NCI-H460 (cell line): ENCODE measurements at places on chromosomes 5 and 9.

DNA sequence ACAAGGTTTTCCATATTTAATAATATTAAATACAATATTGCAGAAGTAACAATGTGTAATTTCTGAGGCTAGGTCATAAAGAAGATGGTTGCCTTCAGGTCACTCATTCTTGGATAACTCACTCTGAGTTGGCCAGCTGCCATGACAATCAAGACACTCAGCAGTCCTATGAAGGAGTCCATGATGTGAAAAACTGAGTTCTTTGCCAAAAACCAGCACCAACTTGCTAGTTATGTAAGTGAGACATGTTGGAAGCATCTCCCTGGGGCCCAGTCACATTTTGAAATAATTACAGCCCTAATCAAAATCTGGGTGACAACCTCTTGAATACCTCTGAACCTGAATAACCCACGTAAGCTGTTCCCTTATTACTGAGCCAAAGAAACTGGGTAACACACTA is 453.2 kb downstream of the CDH18 start:
- no peak for DNase-seq

GRCh38 chr5:93674866-93675459 is 66.4 kb downstream of the POU5F2 start:
- no peak for DNase-seq

DNA sequence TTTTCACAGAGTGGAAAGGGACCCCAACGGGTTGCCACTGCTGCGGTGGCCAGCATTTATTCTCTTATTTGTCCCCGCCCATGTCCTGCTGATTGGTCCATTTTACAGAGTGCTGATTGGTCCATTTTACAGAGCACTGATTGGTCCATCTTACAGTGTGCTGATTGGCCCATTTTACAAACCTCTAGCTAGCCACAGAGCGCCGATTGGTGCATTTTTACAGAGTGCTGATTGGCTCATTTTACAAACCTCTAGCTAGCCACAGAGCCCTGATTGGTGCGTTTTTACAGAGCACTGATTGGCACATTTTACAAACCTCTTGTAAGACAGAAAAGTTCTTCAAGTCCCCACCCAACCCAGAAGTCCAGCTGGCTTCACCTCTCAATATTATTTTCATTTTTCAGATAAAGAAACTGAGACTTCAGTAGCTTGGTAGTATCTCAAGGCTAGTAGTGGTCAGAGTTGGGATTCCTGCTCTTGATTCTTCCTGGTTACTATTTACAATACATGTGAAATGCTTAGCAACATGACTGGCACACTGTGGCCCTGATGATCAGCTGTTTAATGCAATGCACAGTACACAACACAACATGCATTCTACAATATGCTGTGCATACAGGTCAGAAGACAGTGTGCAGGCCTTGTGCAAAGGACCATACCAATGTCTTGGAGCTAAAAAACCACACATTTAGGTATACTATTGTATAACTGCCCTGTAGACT is 63.6 kb upstream of the BOD1 start:
- no peak for DNase-seq

- no peak for DNase-seq
These were observed 62.8 kb downstream of the GOLM1 start for GRCh38 chr9:86036555-86036954.

DNA sequence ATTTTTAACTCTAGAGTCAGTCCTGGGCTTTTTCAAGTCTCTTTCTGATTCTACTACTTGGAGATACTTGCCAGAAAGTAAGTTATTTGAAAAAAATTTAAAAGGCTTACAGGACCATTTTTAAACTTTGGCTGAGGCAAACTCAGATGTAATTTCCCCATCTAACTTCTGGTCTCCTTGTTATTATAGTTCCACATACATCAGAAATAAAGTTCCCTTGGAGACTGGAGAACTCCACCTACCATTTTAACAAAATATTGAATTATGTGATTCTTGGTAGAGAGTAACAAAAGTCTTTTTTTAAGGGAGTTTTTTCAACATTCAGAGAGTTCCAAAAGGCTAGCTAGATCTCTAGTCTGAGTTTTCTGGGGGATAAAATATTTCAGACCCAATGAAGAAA is 56.3 kb upstream of the SNX2 start:
- DNase-seq = no peak

- DNase-seq = no peak
These were observed 64.5 kb upstream of the GNA14 start for GRCh38 chr9:77712533-77713130.

GRCh38 chr5:93924628-93925027 is 183.2 kb upstream of the POU5F2 start:
- DNase-seq = no peak

DNA sequence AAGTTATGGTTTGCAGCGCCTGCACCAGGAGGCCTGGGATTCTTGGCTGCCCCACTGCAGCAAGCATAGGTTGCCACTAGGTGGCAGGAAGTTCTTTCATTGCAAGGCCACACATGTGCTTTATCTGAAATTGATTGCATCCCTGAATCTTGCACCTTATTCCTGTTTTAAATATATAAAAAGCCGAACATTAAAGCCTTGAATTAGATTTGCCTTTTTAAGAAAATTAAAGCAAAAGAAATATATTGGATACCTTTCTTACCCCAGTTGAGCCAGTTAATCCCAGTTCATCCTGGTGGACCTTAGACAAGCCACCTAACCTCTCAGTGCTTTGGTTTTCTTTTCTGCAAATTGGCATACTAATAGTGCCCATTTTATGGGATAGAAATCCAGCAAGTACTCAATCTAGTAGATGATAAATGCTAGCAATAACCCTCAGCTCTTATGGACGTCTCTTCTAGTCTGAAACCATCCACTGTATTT is 6.3 kb upstream of the TRMT10B start:
- DNase-seq = peak; percentile 53

GRCh38 chr5:582936-583635 is 29.1 kb upstream of the CEP72 start:
- DNase-seq = no peak

GRCh38 chr5:141876628-141877355 is 1.4 kb downstream of the PCDH1 start:
- DNase-seq = no peak

- DNase-seq = no peak
These were observed 127.7 kb downstream of the GCNT1 start for GRCh38 chr9:76586390-76587314.

- no peak for DNase-seq
These were observed 20.5 kb upstream of the TXN start for GRCh38 chr9:110276781-110277180.

- no peak for DNase-seq
These were observed at the start of gene HK3 for GRCh38 chr5:176899296-176899891. Gene HK3, minus strand, starts transcription at chr5:176899346. Its CDS starts 3,187 bp downstream, at chr5:176896159.

DNA sequence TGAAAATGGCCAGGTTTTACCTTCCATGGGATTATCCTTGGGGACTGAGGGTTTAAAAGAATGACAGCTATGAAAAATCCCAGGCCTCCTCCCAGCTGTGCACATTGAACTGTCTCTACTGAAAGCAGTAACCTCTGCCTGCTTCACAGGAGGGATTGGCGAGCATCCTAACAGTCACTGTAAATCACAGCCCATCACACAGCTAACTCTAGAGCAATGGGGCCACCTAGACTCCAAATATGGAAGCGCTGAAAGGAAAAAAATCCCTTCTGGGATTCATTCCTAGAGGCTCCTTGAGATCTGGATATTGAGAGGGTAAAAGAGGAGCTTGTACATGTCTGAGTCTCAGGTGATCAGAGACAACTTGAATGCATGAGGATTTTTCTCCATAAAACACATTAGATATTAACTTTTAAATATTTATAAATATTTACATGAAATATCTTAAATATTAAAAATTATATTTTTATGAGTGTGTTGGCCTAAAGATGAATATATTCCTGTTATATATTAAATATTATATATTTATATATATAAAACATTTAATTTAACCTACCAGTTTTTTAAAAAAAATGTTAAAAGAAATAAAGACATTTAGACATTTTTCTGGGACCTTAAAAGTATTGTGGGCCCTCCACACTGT is 133.8 kb upstream of the SLC24A2 start:
- peak; percentile 34 for DNase-seq

GRCh38 chr9:109416135-109416706 is 81.9 kb downstream of the PTPN3 start:
- DNase-seq = no peak

DNA sequence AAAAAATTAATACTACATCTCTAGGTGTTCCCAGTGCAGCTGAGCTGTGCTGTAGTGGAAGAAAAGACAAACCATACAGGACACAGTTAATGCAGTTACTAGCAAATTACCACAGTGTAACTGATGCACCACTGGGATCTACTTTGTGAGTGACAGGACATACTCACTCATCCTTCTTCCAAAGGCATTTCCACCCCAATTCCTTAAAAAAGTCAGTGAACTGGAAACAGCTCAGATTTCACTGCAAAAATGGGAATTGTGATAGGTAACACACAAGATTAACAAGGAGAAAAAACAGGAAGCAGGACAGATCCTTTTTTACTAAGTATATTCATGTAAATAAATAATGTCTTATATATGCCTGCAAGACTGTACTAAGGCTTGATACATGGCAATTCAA is 109.6 kb downstream of the DMAC1 start:
- no peak for DNase-seq

DNA sequence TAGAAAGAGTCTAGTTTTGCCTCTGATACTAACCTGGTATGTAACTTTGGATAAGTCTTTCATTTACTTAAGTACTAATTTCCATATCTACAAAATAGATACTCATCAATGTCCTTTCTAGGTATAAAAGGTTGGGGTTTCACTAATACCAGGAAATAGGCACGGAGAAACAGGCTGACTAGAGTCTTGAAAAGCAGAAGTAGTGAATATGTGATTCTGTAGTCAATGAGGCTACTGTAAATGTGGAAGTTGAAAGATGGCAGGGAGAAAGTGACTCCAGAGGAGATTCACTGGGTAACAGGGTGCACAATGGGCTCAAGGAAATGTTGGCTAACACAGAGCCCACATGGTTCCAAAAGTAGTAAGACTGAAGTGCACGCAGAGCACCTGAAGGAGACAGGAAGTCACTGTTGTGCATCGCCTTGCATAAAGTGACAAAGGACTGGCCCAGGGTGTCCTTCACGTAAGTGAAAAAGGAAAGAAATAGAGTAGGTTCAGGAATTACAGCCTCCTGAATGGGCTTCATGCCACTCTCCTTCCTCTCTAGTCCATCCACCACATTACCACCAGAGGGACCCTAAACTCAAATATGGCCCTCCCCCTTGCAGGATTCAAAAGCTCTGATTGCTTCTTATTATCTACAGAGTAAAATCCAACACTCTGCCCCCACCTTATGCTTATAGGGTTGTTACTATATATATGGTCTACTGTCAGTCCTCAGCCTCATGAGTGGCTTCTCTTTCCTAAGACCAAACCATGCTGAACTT is 288.0 kb upstream of the SMARCA2 start:
- DNase-seq = peak; percentile 8

- no peak for DNase-seq
These were observed 1.1 kb upstream of the DBH start for GRCh38 chr9:133635098-133635497.

DNA sequence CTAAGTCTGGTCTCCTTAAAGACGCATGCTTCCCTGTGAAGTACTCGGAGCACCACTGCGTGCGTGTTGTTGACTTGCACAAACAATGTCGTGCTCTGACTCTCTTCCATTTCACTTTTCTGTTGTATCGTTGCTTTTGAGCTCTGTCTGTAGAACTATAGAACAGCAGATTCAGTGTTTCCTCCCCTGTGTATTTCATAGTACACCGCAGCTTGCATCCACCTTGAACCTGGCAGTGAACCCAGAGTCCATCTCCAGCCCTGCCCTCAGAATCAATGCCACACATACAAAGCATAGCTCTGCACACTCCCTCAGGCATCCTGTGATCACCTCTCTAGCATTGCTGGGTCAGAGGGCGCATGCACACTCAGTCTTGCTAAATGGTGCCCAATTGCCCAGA is 37.2 kb upstream of the ADAMTS2 start:
- no peak for DNase-seq

GRCh38 chr9:20566401-20566800 is 55.9 kb downstream of the MLLT3 start:
- DNase-seq = no peak

GRCh38 chr9:447230-448025 is 232.8 kb downstream of the DOCK8 start:
- peak; percentile 4 for DNase-seq

- DNase-seq = peak; percentile 43
These were observed 43.4 kb upstream of the EXOC3 start for GRCh38 chr5:399296-400281.

GRCh38 chr5:121962958-121963357 is 1.2 kb downstream of the SRFBP1 start:
- no peak for DNase-seq
